ENCODE measurements at places on chromosomes 6 and 20.

DNA sequence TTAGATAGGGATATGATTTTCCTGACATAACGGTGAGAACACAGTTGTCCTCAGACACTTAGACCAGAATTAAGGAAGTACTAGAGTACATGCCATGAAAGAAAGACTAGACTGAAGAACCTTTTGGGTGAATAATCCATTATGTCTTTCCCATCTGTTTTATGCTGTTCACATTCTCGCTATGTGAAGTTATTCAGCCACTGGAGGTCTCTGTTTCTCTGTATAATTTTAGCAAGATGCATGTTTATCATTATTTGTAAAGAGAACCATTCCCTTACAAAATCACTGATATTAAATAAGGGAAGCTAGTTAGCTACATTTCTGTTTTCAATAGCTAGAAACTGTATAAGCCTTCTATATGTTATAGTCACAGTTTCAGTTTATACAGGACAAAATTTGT lies 391.9 kb downstream of the CD109 start:
- no peak for DNase-seq

GRCh38 chr6:48200869-48201390 lies 89.9 kb upstream of the PTCHD4 start:
- no peak for DNase-seq

DNA sequence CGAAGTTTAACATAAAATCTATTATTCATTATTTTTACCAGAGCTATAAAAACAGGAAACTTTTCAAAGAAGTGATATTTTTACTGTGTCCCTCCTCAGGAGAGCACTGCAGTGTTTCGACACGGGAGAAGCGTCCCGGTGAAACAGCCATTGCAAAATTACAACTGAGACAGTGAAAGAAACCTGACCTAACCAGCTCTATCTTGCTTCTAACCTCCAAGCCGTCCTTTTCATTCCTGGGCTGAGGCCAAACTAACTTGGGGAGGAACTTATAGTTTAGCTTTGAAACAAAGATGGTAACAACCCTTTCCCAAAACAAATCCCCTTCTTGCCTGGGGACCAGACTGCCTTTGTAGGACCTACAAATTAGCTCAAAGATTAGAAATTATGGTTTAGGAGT lies 79.2 kb downstream of the WDR27 start:
- no peak for DNase-seq

DNA sequence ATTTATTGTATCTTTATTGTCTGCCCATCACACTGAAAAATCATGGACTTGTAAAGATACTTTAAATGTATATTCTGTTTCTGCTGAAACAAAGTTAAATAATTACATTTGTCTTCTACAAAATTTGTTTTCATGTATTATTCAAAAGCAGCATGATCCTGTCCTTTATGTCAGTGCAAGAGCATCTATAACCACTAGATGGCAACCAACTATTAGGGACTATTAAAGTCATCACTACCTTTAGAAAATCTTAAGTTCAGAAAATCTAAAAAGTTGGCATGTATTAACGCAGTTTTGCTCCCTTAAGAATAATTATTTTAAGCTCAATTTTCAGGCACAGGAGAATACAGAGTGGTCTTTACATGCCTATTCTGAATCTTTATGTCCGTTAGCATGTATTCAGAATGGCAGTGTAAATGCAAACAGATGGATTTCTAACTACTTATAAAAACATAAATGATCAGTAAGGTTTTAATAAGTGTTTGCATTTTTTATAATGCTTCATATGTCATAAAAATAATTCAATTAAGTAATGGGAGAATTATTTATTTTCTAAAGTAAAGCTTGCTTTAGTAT lies 17.8 kb downstream of the TMEM30A start:
- no peak for DNase-seq

DNA sequence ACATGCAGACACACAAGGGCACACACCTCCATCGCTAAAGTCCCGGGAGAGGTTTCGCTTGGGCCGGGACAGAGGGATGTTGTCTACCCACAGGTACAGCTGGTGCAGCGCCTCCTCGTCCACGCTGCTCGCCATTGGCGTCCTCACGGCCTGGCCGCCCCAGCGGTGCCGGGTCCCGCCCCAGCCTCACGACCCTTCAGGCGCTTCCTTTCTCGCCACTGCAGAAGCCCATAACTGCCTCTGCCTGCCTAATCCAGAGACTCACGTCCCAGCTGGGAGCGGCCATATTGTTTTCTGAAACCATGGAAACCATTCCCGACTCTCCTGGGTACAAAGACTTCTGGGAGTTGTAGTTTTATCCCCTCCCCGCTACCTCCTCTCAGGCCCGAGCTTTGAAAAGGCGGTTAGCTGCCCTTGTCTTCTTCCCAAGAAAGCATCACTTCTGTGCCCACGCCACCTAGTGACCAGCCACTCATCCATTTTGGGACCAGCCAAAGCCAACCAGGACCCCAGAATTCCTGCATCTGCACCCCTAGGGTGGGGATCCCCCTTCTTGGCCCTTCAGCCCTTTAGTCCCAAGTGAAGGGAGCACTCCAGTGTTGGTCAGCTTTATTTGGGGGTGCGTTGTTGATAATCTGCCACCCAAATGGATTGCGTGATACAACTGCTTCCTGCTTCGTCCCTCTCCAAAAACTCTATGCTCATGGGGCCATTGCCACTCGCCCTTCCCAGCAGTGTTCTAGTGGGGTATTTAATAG lies at the start of gene SPEF1:
SPEF1 (minus strand) TSS at position 296 of the 758 bp plus-strand sequence; CDS start at position 135, 161 bp downstream.
- DNase-seq, result no peak

GRCh38 chr6:25301362-25301761 lies 22.2 kb downstream of the CARMIL1 start:
- no peak for DNase-seq

- DNase-seq, result no peak
Measured at GRCh38 chr6:54111341-54112045, at the start of gene MLIP. Gene MLIP (plus strand): TSS chr6:54111443. CDS start chr6:54111480, 37 bp downstream.
